ENCODE measurements at places on chromosomes 4 and X.
A peak's percentile ranks its signal among the peaks of the same experiment; 100 is the strongest.

DNA sequence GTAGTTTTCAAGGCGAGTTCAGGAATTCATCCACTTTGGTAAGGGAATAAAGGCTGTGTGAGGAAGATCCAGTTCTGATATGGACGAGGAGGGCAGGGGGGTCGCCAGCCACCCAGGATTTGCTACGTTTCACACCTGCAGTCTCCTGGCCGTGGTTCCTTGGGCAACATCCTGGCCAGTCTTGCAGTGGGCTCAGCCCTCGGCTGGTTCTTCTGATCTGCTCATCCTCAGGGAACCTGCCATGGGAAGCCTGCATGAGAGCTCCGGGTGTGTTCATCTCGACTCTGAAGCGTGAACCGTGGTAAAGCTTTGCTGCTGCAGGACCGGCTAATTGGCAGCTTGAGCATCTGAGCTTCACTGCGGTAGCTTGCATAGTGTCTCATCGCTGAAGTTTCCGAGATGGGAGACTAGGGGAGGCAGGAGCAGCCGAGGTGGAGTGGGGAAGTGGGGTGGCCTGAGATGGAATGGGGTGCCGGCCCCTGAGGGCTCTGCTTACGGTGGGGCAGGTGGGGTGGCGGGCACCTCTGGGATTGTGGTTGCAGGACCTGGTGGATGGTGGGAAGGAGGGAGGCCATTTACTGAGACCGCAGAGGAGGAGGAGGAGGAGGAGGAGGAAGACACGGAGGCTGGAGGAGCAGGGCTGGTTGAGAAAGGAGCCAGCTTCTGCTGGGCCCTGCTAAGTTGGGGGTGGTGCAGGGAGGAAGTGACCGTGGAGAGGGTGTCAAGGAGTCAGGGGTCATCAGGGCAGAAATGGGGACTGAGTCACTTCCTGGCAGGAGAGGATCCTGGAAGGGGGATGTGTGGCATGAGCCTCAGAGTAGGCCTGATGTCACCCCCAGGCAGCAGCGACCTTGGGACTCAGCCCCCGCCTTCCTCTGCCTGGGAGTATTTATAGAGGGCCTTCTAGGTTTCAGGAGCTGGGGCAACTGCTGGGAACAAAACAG lies 213.1 kb upstream of the PSAPL1 start:
- DNase-seq: no peak

DNA sequence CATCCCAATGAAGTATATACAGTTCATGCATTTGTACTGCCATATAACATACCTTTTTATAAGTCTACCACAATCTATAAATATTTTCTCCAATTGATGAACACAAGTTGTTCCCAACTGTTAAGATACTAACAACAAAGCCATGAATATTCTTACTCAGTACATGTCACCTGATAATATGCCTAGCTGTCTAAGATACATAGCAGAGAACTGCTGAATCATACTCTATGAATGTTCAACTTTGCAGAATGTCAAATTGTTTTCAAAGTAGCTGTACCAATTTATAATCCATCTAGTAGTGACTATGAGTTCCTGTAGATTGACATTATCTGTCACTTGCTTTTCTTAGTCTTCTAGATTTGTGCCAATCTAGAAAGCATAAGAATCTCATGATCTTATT lies 84.9 kb downstream of the RAB28 start:
- DNase-seq: no peak

DNA sequence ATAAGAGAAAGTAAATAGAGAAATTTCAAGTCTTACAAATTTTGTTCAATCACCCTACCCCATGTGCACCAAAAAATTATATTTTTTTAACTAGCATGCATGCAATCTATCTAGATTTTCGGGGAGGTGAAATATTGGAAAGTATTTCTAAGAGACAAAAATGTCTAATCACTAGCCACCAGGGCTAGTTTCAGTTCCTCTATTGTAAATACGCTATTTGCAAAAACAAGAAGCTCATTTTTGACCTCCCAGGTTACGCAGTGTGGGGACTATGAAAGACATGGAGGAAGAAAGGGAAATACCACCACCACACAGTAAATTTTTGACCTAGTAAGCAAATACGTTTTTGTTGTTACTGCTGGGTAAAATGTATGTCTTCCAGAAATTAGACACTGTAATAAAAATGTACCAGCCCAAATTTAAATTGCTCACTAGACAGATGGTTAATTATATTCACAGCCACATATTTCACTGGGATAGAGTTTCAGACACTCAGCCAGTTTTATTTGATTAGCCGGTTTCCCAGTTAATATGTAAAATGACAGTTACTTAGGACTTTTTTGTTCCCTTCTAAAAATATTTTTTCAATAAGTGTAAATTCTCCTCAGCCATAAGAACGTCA lies 2.2 kb downstream of the NEXMIF start:
- DNase-seq: no peak

DNA sequence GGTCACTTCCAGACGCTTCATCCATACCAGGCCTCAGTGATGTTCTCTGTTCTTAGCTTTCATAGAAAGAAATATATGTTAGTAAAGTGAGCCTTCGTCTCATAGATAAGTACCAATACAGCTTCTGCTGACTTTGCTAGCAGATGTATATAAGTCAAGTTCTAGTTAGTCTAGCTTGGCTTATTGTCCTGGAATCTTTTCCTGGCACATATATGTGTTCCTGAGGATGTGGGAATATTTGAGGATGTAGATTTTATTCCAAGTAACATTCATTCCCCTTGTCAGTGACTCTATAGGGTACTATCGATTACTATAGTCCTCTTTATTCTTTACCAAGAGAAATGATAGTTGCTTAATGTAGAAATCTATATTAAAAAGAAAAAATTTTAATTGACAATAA lies 135.2 kb upstream of the FAM9C start:
- DNase-seq: no peak

DNA sequence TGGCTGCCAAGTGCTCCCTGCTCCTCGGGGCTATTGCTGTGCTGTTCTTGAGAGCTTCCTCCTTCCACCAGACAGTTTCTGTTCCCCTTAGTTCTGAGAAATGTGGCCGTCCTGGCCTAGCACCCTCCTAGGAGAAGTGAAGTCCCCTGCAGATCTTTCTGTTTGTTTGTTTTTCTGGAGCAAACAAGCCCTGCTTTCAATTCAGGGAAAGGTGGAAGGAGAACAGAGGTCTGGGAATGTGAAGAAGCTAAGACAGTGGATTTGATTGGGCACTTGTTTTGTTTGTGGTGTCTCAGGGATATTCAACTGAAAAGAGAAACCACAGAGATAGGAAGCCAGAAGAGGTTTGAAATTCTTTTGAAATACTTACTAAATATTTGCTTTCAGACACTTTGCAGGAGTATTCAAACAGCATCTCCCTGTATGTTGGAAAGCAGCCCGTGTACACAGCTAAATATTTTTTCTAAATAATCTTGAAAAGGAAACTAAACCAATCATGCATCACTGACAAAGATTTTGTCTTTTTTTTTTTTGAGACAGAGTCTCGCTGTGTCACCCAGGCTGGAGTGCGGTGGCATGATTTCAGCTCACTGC lies 36.5 kb upstream of the PPM1K start:
- peak; percentile 25 for DNase-seq

DNA sequence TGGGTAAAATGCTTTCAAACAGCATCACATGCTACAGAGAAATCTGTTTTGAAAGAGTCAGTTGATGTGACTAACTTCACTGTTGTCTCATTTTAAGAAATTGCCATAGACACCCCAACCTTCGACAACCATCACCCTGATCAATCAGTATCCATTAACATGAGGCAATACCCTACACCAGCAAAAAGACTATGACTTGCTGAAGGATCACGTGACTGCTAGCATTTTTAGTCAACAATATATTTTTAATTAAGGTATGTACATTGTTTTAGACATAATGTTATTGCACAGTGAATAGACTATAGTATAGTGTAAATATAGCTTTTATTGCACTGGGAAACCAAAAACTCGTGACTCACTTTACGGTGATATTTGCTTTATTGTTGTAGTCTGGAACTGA lies 200.0 kb upstream of the ARHGAP24 start:
- no peak for DNase-seq

DNA sequence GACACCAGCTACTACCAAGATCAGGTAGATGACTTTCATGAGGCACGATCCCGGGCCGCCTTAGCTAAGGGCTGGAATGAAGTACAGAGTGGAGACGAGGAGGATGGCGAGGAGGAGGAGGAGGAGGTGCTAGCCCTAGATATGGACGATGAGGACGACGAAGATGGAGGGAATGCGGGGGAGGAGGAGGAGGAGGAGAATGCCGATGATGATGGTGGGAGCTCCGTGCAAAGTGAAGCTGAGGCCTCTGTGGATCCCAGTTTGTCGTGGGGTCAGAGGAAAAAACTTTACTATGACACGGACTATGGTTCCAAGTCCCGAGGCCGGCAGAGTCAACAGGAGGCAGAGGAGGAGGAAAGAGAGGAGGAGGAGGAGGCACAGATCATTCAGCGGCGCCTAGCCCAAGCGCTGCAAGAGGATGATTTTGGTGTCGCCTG lies 481 bp downstream of the UTP3 start:
- DNase-seq: peak; percentile 11

DNA sequence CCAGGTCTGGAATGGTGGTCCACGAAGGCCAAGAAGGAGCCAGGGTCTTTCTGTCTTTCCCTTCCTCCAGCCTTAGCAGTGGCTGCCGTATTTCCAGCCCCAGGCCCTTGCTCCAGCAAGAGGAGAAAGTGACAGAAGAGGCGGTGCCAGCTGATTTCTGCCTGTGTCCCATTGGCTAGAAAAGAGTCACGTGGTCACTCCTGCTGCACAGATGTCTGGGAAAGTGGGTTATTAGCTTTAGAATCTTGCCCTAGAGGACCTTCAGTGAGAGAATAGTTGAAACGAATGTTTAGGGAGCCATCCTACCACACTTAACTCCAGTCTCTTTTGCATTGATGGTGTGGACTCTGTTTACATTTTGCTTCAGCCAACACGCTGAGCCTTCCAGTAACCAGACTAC lies 99.3 kb upstream of the BCOR start:
- DNase-seq: no peak

- DNase-seq: no peak
These were observed 139.3 kb downstream of the GASK1B start for GRCh38 chr4:158033416-158034120.

GRCh38 chr4:147526272-147526654 lies 45.4 kb downstream of the EDNRA start:
- DNase-seq: no peak

DNA sequence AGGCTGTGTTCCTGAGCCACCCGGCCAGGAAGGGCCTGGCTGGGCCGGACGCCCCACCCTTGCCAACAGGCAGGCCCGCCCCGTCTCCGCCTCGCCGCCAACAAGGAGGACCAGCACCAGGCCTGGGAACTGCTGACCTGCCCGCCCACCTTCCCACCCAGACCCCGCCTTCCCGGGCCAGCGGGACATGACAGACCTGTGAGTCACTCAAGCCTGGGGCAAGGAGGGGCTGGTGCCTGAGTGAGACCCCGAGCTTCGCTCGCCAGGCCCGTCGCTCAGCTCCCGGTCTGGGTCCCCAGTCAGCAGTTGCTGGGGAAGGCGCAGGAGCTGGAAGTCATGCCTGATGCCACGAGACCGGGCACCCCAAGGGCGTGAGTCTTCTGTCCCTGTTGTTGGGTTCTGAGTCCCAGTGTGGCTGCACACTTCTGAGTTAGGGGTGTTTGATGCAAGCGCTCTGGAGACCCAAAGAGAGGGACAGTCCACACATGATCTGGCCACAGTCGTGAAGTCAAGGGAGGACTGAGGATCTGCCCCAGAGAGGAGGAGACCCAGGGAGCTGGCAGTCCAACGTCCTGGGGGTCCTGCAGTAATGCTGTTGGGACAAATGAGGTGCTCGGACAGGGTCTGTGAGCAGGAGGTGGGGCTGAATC lies at the start of gene DNASE1L1:
DNASE1L1 (minus strand) TSS at position 33 of the 650 bp plus-strand sequence. CDS start 3,686 bp downstream, outside the sequence.
- no peak for DNase-seq

DNA sequence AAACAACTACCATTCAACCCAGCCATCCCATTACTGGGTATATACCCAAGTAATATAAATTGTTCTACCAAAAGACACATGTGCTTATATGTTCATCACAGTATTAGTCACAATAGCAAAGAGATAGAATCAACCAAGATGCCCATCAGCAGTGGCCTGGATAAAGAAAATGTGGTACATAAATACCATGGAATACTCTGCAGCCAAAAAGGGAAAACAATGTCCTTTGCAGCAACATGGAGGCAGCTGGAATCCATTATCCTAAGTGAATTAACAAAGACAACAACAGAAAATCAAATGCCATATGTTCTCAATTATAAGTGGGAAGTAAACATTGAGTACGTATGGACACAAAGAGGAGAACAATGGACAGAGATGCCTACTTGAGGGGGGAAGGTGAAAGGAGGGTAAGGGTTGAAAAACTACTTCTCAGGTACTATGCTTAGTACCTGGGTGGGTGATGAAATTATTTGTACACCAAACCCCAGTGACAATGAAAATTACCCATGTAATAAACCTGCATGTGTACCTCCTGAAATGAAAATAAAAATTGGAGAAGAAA lies 632.1 kb upstream of the AADAT start:
- DNase-seq: no peak

DNA sequence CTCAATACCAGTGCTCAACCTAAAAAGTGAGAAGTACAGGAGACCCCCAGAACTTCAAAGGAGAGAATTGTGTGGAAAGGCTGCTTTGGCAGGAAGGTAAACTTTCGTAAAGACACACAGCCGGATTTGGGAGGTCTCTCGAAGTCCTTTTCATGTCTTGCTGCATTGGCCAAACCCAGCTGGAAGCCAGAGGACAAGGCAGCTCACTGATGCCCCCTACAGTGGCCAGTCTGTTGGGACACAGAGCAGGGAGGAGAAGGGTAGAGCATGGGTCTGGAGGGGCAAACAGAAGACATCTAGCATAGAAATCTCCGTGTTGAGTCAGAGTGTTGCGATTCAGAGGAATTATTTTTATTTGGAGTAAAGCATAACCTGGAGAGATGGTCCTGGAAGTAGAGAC lies 198.9 kb downstream of the ANK2 start:
- no peak for DNase-seq

GRCh38 chrX:15882704-15883539 lies 28.3 kb upstream of the AP1S2 start:
- no peak for DNase-seq

DNA sequence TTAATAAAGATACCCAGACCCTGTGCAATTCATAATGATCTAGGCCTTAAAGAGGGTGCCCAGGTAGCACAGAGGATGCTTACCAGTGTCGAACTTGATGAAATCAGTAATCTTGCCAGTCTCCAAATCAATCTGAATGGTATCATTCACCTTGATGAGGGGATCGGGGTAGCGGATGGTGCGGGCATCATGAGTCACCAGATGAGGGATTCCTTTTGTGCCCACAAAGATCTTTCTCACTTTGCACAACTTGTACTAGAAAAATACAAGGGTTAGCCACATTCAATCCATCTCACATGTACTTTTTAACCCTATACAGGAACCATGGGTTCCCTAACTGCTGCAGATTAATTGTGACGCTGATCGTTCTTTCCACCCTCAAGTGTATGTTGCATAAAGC lies 3.3 kb downstream of the RPS4X start:
- no peak for DNase-seq

DNA sequence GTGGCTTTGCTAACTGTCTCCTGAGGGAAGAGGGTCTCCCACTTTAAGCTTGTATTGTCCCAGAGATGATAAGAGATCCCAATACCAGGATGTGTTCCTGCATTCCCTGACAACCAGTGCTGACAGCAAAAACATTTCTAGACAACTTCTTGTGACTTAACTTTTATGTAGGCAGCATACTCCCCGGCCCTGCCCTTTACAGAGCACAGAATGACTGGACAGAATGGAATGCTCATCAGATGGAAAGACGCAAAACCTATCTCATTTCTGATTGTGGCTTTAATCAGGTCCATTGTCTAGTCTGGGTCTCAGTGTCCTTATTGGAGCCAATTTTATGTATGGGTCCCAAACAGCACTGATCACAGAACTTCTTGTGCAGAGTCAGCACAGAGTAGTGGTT lies 18.2 kb upstream of the PLAC1 start:
- no peak for DNase-seq
